ENCODE measurements at places on chromosomes 2 and 18.

- DNase-seq, result no peak
Measured at GRCh38 chr18:9737472-9738121, 29.5 kb downstream of the RAB31 start.

GRCh38 chr18:37958499-37958898, 392.9 kb upstream of the CELF4 start:
- no peak for DNase-seq

DNA sequence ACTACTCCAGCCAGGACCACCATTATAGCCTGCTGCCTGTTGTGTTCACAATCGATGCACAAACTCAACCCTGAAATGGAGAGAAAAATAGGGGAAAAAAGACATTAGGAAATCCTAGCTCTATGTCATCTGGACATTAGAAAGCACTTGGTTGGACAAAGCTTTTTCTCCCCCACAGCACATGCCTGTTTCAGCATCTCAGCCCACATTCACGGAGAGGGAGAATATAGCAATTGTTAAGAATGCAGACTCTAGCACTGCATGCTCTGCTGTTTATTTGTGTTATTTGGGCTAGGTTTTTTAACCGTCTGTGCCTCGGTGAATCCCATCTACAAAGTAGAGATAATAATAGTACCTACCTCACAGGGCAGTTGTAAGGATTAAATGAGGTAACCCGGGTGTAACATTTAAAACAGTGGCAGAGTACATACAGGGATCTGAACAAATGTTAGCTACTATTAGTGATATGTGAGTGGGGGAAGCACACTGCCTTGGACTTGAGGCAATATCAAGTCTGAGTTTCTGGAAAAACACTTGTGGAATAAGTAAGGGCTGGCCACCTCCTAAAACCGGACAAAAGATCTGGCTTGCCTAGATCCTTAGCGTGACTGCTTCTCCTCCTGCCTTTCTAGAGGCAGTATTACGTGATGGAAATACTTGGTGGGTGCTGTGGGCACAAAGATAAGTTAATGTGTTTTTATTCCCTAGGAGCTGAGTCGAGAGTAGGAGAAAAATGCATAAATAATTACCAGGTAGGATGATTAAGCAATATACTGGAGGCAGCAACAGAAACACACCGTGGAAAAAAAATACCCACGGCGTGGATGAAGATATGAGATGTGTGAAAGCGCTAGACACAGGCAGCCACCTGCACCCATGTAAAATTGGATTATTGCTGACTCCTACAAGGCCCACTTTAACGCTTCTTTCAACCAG, 1.0 kb upstream of the PPP1CB start:
- DNase-seq, result peak; percentile 15

DNA sequence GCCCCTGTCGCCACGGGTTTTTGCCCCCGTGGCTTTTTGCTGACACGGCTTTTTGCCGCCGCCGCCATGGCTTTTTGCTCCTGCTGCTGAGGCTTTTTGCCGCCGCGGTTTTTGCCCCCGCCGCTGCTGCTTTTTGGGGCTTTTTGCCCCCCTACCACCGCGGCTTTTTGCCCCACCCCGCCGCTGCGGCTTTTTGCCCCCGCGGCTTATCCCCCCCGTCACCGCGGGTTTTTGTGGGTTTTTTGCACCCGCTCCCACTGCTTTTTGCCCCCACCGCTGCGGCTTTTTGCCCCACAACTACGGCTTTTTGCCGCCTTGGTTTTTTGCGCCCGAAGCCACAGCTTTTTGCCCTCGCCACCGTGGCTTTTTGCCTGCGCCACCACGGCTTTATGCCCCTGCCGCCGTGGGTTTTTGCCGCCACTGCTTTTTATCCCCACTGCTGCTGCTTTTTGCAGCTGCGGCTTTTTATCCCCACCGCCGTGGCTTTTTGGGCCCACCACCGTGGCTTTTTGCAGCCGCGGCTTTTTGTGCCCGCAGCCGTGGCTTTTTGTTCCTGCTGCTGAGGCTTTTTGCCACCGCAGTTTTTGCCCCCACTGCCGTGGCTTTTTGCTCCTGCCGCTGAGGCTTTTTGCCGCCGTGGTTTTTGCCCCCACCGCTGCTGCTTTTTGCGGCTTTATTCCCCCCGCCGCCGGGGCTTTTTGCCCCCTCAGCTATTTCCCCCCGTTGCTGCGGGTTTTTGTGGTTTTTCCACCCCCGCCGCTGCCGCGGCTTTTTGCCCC, 2798.0 kb upstream of the TEKT4 start:
- DNase-seq, result peak; percentile 0

GRCh38 chr18:13893418-13893760, 21.9 kb downstream of the MC2R start:
- DNase-seq, result peak; percentile 82

- DNase-seq, result no peak
Measured at GRCh38 chr2:135762022-135762421, 20.4 kb downstream of the UBXN4 start.

- peak; percentile 66 for DNase-seq
Measured at GRCh38 chr18:48934723-48935432, 15.9 kb downstream of the SMAD7 start.

DNA sequence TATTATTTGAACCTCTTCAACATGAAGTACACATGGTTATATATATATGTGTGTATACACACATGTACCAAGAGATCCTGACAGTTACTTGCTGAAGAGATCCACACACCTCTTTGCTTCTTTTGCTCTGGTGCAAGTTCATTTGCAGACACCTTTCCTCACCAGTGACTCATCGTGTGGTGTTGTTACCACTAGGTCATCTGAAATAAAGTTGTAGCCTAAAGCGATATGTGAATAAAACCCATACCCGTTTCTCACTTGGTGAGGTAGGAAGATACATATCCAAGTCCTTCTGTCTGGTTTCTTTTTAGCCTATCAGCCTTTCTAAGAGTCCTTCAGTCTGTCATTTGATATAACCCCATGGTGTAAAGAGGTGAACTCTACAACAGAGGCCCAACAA, 379.4 kb upstream of the RAB12 start:
- no peak for DNase-seq

DNA sequence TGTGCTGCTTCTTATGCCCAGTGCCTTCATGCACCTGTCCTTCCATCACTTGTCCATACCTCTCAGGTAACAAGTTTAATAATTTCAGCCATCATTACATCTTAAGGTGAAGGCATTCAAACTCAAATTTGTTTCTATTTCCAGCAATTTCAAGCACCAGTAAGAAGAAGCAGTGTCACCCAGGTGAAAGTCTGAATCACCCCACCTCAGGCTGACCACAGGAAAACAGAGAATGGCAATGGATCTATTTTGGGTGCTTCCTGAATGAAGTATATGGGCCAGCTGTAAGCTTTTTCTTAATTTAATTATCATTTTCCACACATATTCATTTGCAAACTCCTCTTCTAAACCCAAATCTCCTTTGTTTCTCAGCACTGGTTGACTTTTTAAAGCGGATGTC, 372.7 kb upstream of the SOX11 start:
- DNase-seq, result no peak

DNA sequence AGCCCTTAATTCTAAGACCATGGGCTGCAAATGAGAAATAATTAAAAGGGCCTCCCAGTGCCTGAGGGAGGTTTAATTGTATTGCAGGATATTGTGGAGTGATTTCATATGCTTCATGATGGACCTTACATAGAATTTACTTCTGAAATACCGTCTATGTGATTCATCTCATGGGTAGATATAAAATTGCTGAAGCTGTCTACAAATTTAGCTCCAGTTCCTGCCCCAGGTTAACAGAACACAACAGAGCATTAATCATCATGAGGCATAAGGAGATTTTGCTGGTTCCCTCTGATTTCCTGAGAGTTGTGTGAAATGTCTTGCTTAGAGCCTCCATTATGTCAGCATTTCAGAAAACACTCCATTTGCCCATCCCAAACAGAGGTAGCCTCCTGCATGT, 770 bp downstream of the UPP2 start:
- no peak for DNase-seq

DNA sequence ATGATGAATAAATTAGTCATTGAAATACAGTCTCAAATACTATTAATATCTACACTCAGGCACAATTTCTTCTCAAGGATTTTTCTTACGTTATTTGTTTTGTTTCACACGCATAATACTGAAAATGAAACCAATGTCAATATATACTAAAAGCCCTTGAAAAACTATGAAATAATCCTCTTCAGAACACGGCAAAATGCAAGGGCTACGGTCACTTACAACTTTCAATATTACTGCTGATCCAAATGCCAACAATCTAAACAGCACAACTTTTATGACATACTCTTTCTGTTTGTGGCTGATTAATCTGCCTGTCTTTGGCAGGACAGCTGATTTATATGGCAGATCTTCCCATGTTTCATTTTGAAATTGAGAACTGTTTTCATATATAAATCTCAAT, 68.3 kb downstream of the LRPPRC start:
- DNase-seq, result peak; percentile 22

- peak; percentile 12 for DNase-seq
Measured at GRCh38 chr2:62785216-62785615, 79.7 kb downstream of the EHBP1 start.

DNA sequence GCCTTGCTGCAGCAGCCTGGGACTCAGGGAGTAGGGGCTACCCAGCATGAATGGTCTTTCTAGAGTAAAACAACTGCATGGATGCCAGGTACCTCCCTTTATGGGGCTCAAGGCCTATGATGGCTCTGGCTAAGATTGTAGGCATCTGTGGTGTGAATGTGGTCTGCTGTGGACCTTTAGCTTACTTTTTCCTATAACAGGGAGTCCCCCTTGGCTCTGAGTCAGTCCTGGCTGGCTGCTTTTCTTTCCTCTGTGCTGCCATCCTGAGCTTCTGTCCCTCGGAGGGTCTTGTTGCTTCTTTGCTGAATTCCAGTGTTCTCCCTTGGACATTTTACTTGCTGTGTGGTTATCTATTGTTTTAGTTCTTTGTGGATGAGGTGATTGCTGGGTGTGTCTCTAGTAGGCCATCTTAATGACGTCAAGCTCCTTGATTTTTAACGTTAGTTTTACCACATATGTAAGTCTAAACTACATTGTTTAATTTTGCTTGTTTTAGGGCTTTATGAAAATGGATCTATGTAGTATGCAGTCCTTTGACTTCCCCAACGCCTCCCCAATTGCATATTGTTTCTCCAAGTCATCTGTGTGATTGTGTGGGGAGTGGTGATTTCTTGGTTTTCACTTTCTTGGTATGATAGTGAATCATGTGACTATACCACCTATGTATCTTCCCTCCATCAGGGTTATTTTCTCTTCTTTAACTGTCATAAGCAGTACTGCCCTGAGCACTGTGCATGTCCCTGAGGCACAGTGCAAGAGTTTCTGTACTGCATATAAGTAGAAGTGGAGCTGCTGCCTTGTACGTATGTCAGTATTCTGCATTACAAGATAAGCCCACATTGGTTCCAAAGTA, 92.4 kb downstream of the NCK2 start:
- DNase-seq, result no peak

DNA sequence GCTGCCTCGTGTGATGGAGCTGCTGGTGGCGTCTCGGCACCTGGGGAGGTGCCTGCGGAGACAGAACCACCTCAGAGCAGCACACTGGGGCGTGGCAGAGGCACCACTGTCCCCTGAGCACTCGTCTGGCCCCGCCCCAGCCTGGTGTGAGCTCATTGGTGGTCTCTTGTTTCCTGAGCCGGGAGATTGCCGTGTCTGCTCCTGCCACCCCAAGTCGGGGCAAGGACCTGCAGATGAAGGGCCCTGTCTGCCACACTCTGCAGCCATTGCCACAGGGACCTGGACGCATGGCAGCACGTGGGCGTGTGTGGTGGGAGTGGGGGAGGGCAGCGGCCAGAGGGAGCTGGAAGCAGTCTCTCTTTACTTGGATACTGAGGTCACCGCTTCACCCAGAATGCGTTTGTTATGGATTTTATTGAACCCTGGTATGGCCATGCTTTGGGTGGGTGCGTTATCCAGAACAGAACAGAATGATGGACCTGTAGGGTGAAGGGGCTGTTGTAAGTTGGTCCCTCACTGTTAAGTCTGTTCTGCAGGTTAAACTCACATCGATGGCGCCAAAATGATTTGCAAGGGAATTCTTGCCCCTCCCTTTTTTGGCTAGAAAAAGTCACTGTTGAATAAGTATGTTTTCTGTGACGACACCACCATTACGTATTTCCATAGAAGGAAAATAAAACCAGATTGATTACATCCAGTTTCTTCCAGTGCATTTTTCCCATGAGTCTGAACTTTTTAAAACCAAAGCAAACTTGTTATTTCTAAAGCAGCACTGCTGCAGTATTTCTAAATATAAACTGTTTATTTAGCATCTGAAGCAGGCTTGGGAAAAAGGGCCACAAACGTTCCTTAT, 92.0 kb downstream of the USP40 start:
- DNase-seq, result no peak

GRCh38 chr18:63267975-63268721, 51.4 kb downstream of the BCL2 start:
- DNase-seq, result peak; percentile 31

GRCh38 chr2:112229348-112229747, 25.5 kb downstream of the ZC3H8 start:
- DNase-seq, result no peak

DNA sequence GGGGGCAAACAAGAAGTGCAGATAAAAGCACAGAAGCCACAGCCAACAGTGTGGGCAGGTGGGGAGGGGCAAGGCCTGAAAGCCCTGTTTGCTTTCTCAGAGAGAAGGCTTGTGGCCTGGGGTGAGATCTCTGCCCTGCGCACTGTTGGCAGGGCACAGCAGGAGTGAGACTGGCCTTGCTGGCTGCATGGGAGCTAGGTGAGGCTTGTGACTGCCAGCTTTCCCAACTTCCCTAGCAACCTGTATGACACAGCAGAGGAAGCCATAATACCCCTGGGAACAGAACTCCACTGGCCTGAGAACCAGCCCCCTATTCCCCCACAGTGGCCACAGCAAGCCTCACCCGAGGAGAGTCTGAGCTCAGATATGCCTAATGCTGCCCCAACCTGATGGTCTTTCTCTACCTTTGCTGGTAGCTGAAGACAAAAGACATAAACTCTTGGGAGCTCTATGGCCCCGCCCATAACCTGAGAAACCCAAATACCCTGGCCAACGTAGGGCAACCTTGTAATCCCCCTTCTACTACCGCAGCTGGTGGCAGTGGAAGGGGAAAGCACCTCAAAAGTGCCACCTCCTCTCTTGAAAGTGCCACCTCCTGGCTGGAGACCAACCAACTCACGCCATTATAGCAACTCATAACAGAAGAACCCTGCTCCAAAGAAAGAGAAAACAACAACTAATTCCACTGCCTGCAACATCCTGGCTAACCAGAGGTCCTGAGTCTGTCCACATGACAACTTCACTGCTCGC, 44.4 kb downstream of the LCT start:
- DNase-seq, result no peak

GRCh38 chr2:74892609-74893008, 58.7 kb downstream of the HK2 start:
- DNase-seq, result no peak

GRCh38 chr18:63731215-63731614, 28.5 kb downstream of the SERPINB11 start:
- DNase-seq, result no peak

DNA sequence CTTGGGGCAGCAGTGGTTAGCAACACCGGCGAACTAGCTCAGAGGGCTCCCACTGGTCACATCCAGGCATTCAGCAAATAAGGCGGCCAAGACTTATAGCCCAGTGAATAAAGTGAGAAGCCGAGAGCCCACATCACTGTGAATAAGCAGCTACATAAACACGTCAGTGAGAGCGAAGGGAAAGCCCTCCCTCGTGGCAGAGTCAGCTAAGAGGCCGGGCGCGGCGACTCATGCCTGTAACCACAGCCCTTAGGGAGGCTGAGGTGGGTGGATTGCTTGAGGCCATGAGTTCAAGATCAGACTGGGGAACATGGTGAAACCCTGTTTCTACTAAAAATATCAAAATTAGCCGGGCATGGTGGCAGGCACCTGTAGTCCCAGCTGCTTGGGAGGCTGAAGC, 5.2 kb downstream of the D2HGDH start:
- no peak for DNase-seq
